ENCODE measurements at places on chromosomes 5 and 9. TPM values are rescaled to one million over a fixed set of nuclear protein-coding genes. Genes with fewer than 3 reads are reported as not detected.

SMIM33 gene
- total RNA-seq = not detected

RANBP3L gene
- total RNA-seq = not detected

CCDC187 gene
- total RNA-seq = not detected

DNA sequence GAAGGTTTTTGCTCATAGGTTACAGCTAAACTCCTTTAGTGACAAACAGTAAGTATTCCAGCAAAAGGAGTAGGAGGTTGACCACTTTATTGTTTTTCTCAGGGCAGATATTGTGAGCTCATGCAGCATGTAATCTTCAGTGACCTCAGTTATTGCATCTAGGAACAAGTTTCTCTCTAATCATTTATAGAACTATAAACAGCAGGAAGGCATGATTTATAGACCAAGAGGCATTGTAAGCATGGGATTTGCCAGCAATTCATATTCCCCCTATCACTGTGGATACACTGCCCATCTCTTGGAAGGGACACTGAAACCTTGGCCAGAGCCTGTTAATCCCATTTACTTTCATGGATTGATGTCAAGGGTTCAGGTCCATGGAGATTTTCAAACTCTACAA is 15.4 kb upstream of the FAM170A start:
- no peak for DNase-seq

DNA sequence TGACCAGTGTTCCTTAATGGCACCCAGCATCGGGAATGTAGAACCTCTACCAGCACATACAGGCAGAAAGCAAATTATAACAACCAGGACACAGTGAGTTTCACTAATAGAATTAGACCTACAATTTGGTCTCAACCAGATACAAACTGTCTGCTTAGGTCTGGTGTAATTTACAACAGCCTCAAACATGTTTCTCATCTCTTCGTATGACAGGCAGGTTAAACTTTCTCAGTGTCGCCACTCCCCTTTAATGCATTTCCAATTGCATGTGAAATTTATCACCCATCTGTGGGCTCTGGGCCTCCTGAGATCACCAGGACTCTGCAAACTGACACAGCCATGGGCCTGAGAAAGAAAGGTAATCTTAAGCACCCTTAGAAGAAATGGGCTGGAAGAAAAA is 218.7 kb downstream of the DCP2 start:
- no peak for DNase-seq

- peak; percentile 12 for DNase-seq
Observed at GRCh38 chr9:9924376-9924775, 688.4 kb downstream of the PTPRD start.

Data from fibroblast of the aortic adventitia (primary cell).